Effector memory CD4-positive, alpha-beta T cell (primary cell): ENCODE measurements at places on chromosomes 1 and 21.
A peak's percentile ranks its signal among the peaks of the same experiment; 100 is the strongest.

GRCh38 chr1:174880171-174880570 is 119.6 kb upstream of the CACYBP start:
- no peak for DNase-seq

GRCh38 chr1:26483980-26484379 is 11.7 kb downstream of the HMGN2 start:
- DNase-seq, result no peak

DNA sequence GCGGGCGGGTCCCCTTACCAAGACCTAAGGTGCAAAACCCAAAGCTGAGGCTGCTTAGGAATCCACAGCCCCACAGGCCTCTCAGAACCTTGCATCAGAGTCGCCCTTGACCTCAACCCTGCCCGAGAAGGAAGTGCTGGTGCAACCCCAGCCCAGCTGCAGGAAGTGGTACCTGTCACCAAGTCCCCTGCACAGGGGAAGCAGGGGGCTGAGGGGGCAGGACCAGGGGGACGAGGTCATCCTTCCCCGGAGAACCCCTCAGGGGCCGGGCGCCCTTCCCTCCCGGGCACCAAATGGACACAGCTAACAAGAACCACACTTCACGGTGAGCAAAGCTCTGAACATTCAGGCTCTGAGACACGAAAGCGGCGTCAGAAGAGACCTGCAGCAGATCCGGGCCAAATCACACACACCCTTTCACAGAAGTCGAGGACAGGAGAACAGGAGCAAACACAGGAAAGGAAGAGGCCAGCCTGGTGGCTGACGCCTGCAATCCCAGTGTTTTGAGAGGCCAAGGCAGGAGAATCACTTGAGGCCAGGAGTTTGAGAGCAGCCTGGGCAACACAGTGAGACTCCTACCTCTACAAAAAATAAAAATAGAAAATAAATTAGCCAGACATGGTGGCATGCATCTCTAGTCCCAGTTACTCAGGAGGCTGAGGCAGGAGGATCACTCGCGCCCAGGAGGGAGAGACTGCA is 6.4 kb downstream of the ITGB2 start:
- peak; percentile 41 for DNase-seq

- no peak for DNase-seq
Measured at GRCh38 chr1:115727706-115728249, 40.7 kb downstream of the CASQ2 start.

GRCh38 chr1:167152192-167152876 is 58.5 kb downstream of the STYXL2 start:
- no peak for DNase-seq
